ENCODE measurements at places on chromosomes 6 and 20.

GRCh38 chr6:82208913-82209312, 38.6 kb downstream of the IBTK start:
- DNase-seq: no peak

GRCh38 chr20:8306937-8307336, 174.9 kb downstream of the PLCB1 start:
- no peak for DNase-seq

DNA sequence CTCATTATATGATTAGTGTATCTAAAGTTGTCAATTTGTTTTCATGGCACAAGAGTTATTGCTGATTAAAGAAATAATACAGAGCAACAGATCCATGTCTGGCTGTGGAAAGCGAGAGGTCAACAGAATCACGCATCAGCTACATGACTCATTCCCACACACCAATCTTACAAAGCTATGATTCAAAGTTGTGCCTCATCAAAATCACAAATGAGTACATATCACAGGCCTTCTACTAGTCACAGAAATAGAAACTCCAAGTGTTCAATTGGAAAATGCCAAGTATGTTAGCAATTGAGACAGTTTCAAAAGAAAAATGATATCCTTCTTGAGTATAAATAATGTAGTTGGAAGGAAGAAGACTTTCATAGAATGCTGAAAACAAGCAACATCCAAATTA, 57.8 kb upstream of the NKAIN2 start:
- no peak for DNase-seq

DNA sequence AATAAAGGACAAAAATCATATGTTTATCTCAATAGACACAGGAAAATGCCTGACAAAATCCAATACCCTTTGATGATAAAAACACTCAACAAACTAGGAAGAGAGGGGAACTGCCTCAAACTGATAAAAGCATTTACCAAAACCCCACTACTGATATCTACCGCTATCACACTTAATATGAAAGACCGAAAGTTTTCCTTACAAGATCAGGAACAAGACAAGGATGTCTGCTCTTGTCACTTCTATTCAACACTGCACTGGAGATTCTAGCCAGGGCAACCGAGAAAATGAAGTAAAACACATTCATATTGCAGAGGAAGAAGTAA, 25.1 kb downstream of the GZF1 start:
- no peak for DNase-seq

- no peak for DNase-seq
Observed at GRCh38 chr20:40532103-40532502, 156.9 kb downstream of the MAFB start.

DNA sequence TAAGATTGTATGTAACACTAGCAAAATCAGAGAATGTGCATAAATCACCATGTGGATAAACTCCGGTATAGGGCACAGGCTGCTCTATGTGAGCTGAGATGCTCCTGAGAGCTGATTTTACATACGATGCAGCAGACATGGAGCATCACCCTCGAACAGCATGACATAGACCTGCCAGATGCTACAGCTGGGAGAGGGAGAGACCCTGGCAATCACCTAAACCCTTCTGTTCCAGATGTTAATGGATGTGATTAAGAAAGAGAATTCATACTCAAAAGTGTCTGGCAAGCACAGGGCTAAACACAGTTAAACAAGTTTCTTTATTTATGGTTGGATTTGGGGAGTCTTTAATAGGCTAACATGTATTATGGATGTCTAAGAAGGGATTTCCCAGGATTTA, 157.0 kb downstream of the CLIC5 start:
- no peak for DNase-seq

DNA sequence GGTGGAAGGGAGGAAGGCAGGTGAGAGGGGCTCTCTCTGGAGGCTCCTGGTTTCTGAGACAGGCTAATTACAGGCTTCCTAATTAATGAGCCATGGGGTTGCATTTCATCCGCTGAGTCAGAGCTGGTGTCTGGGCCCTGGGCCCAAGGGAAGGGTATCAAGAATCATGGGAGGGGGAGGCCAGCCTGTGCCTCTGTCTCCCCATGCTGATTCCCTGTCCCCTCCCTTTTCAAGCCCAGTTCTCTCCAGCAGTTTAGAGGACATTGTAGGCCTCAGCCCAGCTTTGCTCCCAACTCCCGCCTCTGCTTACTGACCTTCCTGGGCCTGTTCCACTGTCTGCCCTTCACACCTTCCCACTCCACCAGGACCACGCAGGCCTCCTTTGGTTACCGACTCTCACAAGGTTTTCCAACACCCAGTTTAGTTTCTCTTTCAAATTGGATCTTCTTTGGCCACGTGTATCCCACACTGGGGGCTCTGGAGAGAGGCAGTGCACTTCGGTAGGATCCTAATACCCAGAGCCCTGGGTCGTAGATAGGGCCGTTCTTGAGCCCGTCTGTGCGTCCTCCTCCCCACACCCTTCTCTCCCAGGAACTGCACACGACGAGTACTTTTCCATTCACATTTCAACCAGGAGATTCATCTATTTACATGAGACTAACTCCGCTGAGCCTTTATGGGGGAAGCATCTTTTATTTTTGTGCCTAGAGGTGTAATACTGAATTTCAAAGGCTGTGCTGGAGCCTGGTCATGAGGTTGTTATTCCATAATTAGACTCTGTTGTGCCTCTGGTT, 18.2 kb upstream of the AVP start:
- no peak for DNase-seq

- DNase-seq: peak; percentile 75
Observed at GRCh38 chr6:90284236-90285041, 12.2 kb downstream of the BACH2 start.

DNA sequence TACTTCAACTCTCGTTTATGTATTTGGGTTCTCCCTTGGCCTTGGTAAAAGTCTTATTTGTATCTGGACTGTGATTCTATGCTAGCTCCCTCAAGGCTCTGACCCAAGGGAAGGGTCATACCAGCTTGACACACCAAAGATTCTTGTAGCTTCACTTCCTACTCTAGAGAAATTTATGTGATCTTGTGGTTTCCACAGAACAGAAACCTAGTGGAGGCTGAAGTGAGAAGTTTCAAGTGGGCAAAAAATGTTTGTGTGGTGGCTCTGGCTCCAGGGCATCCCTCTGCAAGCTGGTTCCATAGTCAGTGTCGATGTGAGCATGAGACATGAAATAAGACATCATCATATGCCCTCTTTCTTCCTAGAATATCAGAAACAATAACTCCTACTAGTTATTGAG, 48.1 kb upstream of the TNFRSF21 start:
- no peak for DNase-seq

- no peak for DNase-seq
Observed at GRCh38 chr20:49659056-49659455, 54.6 kb downstream of the B4GALT5 start.

- DNase-seq: no peak
Observed at GRCh38 chr6:11703725-11704124, 74.9 kb downstream of the ADTRP start.

GRCh38 chr6:103367212-103367611, 1492.5 kb downstream of the HACE1 start:
- no peak for DNase-seq

DNA sequence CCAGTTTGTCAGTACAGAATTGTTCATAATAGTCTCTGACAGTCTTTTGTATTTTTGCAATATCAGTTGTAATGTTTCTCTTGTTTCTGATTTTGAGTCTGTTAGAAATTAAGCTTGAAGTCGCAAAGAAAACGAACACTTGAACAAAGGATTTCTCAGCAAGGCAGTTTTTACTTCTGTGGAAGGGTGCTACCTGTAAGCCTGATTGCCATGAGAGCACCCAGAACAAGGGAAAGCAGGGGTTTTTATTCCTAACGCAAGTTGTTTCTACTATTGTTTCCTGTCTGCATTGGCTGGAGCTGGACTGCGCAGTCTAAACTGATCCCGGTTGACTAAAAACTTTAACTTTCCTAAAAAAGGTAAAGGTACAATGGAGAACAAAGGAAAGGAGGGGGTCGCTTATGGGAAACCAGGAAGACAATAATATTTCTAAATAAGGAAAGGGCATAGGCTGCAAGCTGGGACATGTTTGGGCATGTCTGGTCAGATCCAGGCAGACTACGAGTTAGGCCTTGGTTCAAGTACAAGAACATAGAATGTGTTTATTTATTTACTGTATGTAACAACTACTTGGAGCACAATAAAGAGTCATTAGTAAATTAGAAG, 28.5 kb downstream of the HLA-B start:
- no peak for DNase-seq

- DNase-seq: peak; percentile 47
Observed at GRCh38 chr20:47320990-47321805, 35.3 kb downstream of the ZMYND8 start.

DNA sequence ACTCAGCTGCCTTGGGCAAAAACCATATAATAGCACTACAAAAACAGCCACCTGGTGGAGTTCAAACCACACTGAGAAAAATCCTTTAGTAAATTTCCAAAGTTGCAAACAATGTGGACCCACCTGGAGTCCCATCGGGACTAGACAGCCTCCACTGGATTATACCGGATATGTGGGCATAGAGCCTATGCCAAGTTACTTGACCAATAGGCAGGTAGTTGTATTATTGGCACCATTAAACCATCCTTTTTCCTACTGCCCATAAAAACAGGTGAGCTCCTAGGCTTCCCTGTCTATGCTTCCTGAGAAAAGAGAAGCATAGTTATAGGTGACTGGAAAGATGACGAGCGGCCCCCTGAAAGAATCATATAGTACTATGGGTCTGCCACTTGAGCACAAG, 51.7 kb upstream of the ADGRF4 start:
- no peak for DNase-seq

GRCh38 chr6:161215193-161215592, 58.7 kb downstream of the AGPAT4 start:
- no peak for DNase-seq

DNA sequence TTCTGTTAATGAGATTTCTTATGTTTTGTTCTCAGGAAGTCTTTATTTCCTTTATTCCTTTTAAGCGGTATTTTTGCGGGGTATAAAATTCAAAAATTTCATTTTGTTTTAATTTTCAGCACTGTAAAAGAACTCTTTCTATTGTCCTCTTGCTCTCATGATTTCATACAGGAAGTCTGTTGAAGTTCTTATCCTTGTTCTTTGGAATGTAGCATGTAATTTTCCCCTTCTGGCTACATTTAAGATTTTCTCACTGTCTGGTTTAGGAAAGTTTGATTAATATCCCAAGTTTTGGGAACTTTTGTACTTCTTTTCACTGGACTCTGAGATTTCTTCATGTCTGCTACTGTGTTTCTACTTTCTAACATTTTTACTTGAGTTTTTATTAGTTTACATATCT, 581.4 kb upstream of the GJE1 start:
- DNase-seq: no peak

GRCh38 chr6:32867022-32867477, 13.1 kb downstream of the PSMB9 start:
- no peak for DNase-seq

Measured in SW 1271 (cell line).